ENCODE measurements at places on chromosomes 7 and 10.

DNA sequence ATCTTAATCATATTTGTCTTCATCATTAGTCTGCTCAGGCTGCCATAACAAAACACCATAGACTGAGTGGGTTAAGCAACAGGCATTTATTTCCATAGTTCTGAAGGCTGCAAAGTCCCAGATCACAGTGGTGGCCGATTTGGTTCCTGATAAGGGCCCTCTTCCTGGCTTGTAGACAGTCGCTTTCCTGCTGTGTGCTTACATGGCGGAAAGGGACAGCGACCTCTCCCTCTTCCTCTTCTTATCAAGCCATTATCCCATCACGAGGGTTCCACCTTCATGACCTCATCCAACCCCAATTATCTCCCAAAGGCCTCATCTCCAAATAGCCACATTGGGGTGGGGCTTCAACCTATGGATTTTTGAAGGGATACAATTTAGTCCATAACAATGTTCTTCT lies 84.0 kb downstream of the LYZL1 start:
- DNase-seq, result peak; percentile 34

GRCh38 chr7:1548438-1548831 lies 7.6 kb downstream of the TMEM184A start:
- DNase-seq, result no peak

GRCh38 chr7:93715234-93715633 lies 140.7 kb upstream of the CALCR start:
- DNase-seq, result peak; percentile 26

DNA sequence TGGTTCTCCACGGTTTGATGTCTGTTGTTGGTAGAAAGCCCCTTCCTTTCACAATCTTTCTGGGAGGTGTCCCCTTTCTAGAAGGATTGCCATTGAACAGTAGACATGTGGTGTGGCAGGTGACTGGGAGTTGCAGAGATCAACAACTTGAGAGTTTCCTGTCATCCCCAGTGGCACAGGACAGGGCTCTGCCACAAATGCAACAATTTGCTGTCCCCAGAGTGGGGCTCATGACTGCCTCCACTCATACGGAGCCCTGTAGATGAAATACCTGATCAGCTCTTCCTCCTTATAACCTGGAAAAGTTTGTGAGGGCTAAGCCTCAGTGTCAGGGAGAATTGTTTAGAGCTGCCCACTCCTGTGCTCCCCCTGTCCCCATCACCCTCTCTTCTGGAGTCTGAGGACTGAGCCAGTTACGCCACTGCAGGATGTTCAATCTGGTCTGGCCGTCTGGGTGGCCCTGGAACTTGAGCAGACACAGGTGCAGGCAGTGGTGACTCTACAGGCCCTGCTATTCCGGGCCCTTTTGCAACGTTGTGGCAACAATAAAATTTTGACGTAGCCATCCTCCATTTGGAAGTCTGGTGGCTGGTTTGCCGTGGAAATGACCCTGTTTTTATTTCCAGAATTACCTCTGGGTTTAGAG lies 6.5 kb downstream of the DBNL start:
- DNase-seq, result no peak

- no peak for DNase-seq
Measured at GRCh38 chr7:121456015-121456414, 59.9 kb upstream of the FAM3C start.

DNA sequence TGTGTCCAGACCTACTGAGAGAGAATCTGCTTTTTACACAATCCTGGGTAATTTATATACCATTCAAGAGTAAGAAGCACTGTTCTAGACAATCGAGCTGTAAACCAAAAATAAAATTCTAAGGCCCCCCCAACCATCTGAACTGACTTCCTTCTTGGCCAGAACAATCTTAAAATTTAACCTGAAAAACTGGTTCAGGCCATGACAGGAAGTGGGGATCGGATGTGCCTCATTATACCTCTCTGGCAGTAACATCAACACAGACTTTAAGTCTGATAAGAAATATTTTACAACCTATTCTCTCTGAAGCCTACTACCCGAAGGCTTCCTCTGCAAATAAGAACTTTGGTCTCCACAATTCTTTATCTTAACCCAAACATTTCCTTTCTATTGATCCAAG lies 75.2 kb upstream of the KIF5B start:
- DNase-seq, result no peak

GRCh38 chr7:67478066-67478465 lies 481.4 kb downstream of the TYW1 start:
- DNase-seq, result no peak

DNA sequence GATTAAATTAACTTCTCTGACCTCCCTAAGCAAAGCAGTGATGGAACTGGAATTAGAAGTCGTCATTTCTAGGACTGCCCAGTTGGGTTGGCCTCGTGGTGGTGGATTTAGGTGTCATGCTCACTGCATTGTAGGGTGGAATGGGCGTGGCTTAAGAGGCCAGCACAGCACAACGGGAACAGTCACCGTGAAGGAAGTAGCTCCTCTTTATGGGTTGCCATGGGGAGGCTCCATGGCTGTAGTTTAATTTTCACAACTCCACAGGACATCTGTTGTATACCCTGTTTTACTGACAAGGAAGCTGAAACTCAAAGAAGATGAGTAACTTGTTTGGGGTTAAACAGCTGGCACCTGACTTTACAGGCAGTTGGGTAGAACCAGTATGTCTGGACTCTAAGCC lies 208.3 kb downstream of the CELF2 start:
- DNase-seq, result peak; percentile 70

- DNase-seq, result no peak
Measured at GRCh38 chr10:130341356-130341755, 205.2 kb downstream of the GLRX3 start.

DNA sequence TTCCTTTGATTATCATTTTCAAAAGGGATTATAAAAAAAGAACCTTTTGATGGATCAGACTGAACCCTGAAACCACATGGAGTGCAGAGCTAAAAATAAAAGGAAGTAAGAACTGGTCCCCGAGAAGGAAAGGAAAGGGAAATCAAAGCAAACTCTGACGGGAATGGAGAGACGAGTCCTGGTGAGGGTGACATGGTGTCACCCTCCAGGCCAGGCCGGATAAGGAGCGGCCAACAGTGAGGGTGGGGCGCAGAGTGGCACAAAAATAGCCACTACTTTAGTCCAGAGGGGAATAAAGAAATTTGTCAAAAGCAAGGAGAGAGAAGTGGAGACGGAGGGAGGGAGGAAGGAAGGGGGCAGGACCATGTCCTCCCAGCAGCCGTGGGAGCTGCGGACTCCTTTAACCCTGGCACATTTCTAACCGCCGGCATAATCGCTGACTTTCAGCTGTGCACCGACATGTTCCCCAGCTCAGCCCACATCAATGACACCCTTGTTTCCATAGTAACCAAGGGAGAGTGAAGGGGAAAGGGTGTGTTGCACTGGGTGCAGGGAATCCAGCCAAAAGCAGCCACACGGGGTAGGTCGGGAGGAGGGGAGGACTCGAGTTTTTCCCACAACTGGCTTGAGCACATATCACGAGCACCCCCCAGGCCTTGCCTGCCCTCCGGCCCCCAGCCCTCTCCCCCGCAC lies 29.7 kb downstream of the TRIM8 start:
- no peak for DNase-seq

GRCh38 chr10:84214612-84215235 lies 10.6 kb downstream of the LRIT2 start:
- peak; percentile 10 for DNase-seq

DNA sequence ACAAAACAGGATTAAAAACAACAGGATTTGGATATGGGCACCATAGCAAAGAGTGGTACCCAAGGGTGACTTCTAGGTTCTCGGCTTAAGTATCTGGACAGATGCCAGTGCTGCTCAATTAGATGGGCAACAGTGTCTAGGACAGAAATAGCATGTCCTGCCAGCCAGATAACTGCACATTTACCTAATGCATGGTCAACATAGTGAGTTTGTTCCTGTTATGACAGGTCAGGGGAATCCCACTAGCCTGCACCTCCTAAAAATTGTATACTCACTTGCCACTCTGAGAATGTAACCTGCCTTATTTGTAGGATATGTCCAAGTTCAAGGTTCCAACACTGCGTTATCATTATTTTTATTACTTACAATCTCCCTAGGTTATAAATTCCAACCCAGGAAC lies 471.7 kb downstream of the GRM8 start:
- no peak for DNase-seq

All from NCI-H146 (cell line).